ENCODE measurements at places on chromosomes 12 and 14.

GRCh38 chr14:55085060-55085660, 33.7 kb downstream of the MAPK1IP1L start:
- no peak for DNase-seq

GRCh38 chr12:28794211-28794610, 354.9 kb upstream of the FAR2 start:
- DNase-seq: no peak

DNA sequence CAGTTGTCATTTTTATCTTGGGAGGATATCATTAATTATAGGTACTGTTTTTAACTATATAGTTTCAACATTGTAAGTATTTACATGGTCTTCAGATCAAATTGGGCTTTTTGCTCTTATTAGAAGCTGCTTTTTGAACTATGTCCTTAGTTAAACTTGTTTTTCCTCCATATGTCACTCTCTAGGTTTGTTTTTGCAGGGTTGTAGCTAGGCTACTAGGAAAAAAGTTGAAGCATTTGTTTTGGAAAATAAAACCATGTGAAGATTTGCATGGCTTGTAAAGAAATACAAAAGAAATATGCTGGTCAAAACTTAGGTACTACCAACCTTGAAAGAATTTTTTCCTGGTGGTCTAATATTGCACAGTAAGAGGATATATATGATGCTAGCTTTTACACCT, 3.4 kb downstream of the ARID2 start:
- DNase-seq: no peak

GRCh38 chr12:120725151-120725658, 421 bp upstream of the ACADS start:
- DNase-seq: no peak

GRCh38 chr12:46725332-46725731, 100.5 kb downstream of the SLC38A4 start:
- no peak for DNase-seq

DNA sequence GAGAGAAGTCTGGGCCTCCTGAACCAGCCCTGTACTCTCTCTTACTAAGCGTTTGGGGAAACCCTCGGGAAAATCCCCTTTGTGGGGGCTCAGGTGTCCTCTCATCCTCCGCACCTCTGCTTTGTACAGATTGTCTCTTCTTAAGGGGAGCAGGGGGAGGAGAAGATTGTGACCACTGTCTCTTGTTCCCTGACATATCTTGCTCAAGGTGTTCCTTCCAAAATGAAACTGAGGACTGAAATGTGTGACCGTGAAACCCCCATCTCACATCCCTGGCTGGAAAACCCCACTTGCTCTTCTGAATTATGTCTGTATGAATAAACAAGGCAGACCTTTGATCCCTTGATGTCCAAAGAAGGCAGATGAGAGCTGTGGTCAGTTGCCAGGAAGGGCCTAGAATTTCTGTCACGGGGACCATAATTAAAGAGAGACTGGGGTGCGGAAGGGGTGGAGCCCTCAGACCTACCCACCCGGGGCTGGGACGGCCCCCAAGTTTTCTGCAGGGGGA, 369.8 kb downstream of the AACS start:
- no peak for DNase-seq

- DNase-seq: no peak
Observed at GRCh38 chr12:94730847-94731246, 80.5 kb upstream of the TMCC3 start.

GRCh38 chr14:99975190-99975589, 90.0 kb upstream of the EVL start:
- DNase-seq: no peak

DNA sequence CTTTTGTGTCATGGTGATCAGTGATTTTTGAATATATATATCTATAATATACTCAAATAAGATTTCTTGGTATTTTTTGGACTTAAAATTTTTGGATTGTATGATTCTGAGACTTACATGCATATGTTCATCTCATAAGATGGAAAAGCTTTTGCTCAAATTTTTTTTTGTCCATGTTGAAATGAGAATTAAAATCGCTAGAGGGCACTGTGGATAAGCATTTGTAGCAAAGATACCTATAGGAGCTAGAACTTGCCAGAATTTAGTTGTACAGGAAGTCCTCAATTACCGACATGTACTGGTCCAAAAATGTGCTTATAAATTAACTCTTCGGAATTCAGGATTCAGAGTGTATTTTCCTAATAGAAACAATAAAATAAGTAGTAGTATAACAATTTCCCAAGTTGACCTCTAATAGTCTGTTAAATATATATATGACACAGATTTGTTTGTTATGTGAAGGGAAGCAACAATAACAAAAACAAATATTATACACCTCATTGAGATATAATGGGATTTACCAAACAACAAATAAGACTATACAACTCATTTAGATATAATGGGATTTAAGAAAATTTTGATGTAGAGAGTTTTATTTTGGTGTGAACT, 179.6 kb downstream of the TMEM117 start:
- DNase-seq: no peak

- DNase-seq: no peak
Observed at GRCh38 chr14:45650754-45651153, 397.8 kb upstream of the MIS18BP1 start.

DNA sequence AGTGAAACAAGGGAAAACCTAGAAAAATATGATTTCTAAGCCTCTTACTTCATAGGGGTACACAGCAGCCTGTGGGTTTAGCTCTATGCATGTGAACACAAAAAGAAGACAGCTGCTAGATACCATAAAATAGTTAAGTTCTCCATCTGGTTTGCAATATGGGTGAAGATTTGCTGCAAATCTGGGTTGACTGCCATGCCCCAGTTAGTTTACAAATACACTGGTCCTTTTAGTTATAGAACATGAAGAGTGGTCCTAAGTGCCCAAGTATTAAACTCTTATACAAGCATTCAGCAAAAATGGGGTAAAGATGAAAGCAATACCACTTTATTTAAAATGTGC, 176.1 kb downstream of the AEBP2 start:
- DNase-seq: no peak

DNA sequence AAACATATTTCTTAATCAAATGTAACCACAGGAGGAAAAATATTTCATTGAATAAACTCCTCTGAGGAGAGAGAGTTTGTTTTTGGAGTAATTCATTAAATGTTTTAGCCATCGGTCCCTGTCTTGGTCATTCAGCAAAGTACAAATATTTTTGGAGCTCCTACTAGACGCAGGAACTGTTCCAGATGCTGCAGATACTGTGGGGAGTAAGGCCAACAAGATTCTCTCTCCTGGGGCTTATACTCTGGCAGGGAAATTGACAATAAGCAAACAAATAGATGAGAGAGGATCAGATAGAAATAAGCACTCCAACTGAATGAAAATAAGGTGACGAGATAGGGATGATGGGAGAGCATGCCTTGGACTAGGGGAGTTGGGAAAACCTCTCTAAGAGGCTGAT, 264.1 kb downstream of the TTC8 start:
- DNase-seq: no peak

- no peak for DNase-seq
Observed at GRCh38 chr14:104743461-104744380, 9.2 kb upstream of the SIVA1 start.

- no peak for DNase-seq
Observed at GRCh38 chr14:105247715-105248367, 492 bp upstream of the BTBD6 start.

DNA sequence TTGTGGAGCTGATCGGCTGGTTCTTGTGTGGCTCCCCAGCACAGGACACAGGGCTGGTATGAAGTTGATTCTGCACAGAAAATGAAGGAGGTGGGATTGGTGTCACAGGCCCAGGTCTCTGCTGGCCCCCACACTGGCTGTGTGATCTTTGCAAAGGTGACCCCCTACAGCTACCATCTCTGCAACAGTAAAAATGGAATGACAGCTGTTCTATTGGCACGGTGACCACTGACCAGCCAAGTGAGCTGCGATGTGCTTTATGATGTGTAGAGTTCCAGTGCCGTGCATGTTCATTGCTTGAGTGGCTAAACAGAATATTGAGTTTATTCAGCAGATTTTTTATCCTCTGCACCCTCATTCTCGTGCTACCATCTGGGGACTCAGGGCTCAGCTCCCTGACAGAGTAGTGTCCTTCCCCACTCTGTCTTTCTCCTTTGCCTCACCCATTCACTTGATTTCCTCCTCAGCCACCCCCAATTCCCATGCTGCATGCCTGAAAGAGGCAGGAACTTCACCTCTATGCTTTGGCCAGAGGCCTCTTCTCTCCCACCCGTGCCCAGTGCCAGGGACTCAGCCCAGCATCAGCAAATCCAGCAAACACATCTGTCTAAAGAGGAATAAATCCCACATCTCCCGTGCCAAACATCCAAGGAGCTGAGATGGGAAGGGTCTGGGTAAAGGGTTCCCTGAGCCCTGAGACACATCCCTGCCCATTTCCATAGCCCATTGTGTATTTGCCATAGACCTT, 21.2 kb downstream of the C14orf132 start:
- DNase-seq: no peak

GRCh38 chr12:95574799-95575452, 23.6 kb upstream of the USP44 start:
- DNase-seq: no peak

GRCh38 chr14:101495827-101496775, 65.2 kb upstream of the DIO3 start:
- no peak for DNase-seq

DNA sequence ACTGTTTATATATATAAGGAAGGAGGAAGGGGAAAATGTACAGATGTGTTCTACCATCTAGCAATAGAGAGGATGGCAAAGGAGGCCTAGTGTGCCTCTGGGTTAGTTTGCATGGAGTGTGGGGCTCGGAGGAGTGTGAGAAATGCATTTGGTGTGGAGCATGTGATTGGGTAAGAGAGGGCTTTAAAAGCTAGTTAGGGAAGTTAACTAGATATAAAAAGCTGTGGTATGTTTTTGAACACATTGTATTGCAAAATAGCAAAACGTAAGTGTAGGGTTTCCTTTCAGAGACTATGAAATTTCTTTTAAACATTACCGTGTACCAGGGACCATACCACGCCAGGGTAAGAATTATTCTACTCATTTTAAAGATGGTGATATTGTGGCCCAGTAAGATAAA, 53.3 kb upstream of the STXBP6 start:
- DNase-seq: no peak

GRCh38 chr12:66405395-66405794, 103.1 kb downstream of the HELB start:
- DNase-seq: no peak

GRCh38 chr12:33427071-33427470, 12.5 kb downstream of the SYT10 start:
- DNase-seq: no peak

DNA sequence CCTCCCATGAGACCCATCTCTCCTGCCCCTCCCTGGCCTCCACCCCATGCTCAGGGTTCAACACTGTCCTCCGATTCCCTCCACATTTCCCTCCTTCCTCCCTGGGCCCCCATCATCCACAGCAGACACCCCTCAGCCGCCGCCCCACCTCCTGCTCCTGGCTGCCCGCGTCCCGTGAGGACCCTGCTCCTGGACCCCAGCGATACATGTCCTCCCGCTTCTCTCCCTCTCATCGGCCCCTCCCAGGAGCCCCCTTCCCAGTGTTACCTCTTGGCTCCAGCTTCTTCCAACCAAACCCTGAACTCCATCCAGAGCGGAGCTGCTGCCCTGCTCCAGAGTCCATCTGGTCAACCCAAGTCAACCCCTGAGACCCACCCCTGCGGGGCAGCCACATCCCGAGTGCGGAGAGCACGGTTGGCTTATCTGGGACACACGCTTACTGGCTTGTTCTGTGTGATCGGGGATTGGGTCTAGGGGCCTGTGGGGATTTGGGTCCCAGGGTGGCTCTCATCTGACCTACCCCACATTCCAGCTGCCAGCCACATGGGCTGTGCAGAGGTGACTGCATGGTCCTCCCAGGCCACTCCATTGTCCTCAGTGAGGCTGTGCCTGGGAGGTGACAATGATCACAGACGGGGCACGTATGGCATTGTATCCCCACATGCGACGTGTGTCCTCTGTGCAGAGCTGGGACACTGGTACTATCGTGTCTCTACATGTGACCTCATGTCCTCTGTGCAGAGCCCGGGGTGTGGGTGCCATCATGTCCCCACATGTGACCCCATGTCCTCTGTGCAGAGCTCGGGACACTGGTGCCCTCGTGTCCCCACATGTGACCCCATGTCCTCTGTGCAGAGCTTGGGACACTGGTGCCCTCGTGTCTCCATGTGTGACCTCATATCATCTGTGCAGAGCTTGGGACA, 333.6 kb downstream of the ADGRD1 start:
- DNase-seq: no peak

DNA sequence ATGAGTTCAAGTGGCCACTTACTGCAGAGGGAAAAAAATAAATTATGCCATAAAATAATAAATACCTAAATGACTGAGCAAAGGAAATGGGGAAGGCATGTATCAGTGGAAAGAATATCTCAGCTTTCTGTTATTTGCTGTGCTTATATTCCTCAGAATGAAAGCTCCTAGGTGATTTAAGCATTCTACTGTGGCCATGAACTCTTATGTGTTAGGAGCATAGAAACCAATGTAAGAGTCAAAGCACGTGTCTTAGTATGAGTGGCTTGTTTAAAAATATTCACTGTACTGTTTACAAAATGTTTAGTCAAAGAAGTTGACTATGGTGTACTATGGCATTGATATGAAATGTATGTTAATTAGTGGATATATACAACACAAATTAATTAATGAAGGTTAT, 59.0 kb upstream of the RTL1 start:
- DNase-seq: no peak

- no peak for DNase-seq
Observed at GRCh38 chr14:99676657-99677056, 7.4 kb upstream of the CYP46A1 start.

DNA sequence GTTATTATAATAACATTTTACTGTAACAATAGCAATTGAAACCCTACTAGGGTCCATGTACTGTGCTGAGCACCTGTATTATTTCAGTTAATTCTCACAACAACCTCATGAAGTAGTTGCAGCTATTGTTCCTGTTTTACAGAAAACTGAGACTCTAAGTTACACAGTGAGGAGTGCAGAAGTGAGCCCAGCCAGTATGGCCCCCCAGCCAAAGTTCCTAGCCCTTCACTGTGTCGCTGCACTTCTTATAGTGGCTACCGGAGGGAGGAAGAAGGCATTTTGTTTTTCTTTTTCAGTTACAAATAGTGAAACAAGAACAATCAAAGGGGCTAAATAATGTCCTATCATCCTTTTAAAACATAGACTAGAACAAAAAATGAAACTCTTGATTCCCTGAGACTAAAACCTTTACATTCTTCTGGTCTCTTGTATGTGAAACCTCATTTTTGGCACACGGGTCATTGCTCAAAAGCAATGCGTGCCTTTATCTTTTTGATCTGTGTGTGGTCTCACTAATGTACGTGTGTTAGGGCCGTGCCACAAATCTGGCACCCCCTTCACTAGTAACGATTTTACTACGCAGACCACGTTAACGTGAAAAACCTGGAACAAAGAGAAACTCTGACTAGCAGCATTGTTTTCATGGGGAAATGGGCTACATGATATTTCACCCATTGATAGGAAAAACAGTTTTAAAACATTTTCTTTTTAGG, 88.7 kb downstream of the LLPH start:
- no peak for DNase-seq

Measured in stimulated activated CD4-positive, alpha-beta T cell treated with anti-CD3 and anti-CD28 coated beads, Interleukin-15, amount 100 ng/mL, for 1 hour (primary cell).